Anterior cingulate cortex (tissue), 58 donors: ENCODE measurements at places on chromosomes 12 and 14.
A peak's percentile ranks its signal among the peaks of the same experiment; 100 is the strongest.

GRCh38 chr14:55438066-55438683 lies 2.2 kb downstream of the TBPL2 start:
- no peak for DNase-seq

GRCh38 chr14:68661226-68662225 lies 131.3 kb downstream of the ZFP36L1 start:
- no peak for DNase-seq

GRCh38 chr14:77040741-77041653 lies 12.5 kb upstream of the IRF2BPL start:
- no peak for DNase-seq

DNA sequence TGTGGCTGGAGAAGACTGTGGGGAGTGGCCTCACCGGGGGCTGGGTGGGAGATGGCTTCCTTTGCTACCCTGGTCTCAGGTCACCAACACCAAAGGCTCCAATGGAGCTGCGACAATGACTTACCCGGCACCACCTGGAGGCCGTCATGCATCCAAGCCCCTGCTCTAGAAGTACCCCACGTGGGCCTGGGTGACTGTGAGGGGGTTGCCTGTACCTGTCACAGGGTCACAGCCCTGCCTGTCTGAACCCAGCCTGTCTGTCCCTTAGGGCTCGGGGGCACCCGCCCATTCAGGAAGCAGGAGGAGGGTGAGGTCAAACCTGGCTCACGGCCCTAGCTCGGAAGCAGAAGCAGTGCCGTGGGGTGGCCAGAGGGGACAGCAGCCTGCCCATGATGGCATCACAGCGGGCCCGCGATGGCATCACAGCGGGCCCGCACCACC lies 18.9 kb downstream of the ABCB9 start:
- DNase-seq, result no peak

DNA sequence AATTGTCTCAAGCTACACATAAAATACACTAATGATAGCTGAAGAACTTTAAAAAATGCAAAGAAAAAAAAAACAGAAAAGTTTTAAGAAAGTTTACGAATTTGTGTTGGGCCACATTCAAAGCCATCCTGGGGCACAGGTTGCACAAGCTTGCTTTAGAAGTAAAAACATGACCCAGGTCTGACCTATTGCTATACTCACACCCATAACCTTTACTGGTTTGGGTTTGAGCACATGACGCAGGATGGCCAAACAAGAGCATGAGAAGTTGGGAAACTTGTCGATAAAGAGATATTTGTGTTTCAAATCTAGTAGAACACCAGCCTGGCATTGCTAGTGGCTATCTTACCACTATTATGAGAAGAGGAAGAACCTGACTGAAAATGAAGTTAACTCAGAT lies 143.7 kb downstream of the NOVA1 start:
- DNase-seq, result no peak

DNA sequence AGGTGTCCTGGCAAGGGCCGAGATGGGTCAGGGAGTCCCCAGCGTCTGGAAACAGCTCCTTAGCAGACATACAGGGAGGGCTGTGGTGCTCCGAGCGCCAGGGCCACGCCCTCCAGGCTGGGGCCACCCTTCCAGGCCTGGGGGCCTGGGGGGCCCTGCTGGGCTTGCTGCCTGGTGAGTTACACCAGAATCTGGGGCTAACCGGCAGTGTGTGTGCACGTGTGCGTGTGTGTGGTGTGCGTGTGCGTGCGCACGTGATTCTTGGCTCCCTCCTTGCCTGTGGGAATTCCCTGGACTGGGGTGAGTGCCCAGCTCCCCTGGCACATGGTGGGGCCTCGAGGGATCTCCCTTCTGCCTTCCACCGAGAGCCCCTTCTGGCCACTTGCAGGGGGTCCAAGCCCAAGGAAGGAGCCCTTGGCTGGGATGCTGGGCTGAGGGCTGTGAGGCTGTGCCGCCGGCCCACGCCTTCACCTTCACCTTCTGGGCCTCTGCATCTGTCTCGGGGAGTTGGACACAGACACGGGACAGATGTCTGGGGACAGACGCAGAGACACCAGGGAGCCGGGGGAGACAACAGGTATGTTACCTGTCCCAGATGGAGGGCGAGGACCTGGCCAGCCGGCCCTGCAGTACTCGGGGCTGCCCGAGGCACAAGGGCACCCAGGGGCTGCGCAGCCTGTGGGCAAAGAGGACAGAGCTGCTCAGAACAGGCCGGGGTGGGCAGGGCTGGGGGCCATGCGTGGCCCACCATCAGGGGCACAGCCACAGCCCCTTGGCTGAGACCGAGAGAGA lies 37.2 kb downstream of the BEGAIN start:
- DNase-seq, result no peak

DNA sequence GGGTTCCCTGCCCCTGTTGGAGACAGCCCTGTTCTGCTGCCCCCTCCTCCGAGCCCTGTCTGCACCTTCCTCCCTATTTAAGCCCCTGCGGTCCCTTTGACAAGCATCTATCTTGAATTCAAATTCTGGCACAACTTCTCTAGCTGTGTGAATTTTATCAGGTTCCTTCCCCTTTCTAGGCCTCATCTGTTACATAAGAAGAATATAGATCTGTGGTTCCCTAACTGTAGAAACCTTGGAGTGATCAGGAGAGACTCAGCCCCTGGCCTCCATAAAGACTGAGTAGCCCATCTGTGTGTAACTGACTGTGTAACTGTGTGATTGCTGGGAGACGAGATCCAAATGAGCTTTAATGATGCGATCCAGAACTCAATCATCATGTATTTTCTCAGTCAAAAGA lies 13.0 kb upstream of the RACGAP1 start:
- DNase-seq, result no peak

- DNase-seq, result no peak
Measured at GRCh38 chr12:58387199-58387598, 445.8 kb downstream of the ATP23 start.

DNA sequence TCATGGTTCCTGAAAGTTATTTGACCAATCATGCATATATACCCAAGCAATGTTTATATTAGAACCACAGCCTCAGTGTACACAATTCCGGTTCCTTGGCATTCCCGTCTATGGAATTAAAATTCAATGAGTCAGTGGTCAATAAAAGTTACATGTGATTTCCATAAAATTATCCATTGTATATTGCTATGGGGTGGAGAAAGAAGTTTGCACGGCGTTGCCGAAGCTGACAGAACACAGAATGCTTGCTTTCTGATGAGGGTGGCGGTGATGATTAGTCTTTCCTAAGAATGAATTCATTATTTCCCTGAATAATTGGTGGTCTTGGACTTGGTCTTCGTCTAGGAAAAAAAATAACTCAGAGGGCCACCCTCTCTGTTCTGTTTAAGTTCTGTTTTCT lies 214.1 kb downstream of the ANO2 start:
- DNase-seq, result no peak

DNA sequence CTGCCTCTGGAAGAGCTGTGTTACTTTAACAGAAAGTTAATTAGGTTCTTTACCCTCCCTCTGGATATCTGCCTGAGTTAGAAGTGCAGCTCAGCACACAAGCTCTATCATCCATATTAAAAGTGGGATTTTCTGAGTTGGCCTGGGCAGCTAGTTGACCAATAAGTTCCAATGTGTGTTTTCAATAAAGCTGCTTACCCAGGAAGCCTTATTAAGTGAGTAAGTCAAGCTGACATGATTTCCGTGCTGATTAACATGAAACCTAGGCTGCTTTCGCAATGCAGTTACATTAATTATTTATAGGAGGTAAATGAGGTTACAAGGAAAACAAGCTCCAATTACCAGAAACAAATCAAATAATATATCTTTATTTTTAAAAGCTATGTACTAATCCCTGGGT lies 4.8 kb downstream of the NEUROD4 start:
- no peak for DNase-seq

DNA sequence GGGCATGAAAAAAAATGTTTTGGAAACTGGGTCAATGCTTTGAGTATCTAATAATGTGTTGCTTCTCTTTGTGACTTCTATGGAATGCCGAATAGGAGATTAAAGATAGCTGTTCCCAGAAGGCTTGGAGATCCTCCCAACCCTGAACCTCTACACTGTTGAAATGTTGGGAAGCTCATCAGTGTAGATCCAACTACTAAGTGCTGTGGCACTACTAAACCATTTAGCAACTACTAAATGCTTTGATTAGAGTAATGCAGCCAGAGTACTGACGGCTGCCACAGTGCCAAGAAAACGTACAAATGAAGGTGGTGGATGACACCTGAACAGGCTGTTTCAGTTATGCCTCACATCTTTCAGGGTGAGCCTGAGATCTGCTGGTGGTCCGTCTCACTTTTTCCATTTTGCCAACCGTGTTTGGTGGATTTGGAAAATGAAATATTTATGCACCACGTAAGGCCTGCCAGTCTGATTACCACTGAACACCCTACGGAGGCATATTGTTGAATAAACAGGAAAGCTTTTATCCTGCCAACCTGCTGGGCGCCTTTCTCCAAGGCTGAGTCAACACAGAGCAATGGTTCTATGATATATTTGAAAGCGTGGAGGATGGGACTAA lies 938.0 kb upstream of the FLRT2 start:
- DNase-seq, result no peak

- no peak for DNase-seq
Measured at GRCh38 chr12:131266591-131267467, 313.1 kb downstream of the ADGRD1 start.

- DNase-seq, result no peak
Measured at GRCh38 chr12:10690906-10691305, 17.1 kb upstream of the STYK1 start.

- DNase-seq, result no peak
Measured at GRCh38 chr14:74964787-74965485, 9.5 kb upstream of the PGF start.

DNA sequence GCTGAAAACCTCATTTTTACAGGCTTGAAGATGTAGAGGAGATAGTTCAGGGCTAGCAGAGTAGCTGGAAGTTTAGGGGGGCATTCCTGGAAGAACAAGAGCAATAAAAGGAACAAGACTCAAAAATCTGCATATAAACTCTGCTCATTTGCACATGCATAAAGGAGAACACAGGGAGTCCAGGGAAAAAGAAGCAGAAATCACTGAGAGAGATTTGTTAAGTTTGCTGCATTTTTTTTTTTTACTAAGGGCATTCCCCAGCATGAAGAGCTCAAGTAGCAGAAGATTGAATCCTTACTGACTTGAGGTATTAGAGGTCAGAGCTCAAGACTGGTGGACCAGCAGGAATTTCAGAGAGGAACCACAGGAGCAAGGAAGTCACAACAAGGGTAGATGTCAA lies 28.2 kb upstream of the BCL11B start:
- DNase-seq, result no peak

DNA sequence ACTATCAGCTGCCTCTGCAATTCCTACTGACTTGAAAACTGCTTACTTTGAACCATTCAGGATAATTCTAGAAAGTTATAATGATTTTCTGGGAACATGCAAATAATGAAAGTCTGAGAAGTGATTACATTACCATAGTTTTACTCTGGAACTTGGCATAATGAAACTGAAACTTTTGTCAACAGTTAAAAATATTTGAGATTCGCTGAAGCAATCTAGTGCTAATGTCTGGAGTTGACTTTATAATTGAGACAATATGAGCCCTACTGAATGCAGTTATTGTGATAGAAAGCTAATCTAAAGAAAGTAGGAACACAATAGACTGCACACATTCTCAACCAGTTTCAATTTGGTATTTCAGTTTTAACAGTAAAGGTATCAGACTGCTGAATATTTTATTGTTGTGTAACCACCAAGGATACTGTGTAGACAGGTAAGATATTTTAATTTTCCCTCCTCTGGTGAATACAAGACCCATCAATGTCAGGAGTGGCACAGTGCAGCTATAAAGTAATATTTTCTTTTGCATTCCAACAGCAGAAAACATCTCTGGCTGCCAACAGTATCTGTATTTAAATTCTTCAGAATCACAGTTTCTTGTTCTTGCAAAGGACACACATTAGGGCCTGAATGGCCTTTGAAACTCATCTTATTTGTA lies 483.5 kb downstream of the ATP23 start:
- DNase-seq, result no peak

DNA sequence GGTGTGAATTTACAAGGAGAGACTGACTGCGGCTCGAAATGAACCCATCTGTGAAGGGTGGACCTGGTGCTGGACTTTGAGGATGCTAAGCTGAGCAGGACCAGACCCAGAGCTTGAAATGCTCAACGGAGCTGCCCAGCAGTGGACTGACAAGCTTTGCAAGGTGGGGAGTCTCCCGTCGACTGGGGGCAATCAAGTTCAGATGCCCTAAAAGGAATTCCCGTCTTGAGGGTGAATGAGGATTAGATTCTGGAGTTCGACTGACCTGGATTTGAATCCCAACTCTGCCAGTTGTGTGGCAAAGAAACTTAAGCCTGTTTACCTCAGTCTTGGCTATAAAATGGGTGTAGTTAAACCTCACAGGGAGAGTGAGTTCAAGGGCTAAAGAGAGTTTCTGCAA lies 204.4 kb upstream of the LHX5 start:
- no peak for DNase-seq

- peak; percentile 64 for DNase-seq
Measured at GRCh38 chr14:69685716-69686115, 74.3 kb downstream of the SUSD6 start.

DNA sequence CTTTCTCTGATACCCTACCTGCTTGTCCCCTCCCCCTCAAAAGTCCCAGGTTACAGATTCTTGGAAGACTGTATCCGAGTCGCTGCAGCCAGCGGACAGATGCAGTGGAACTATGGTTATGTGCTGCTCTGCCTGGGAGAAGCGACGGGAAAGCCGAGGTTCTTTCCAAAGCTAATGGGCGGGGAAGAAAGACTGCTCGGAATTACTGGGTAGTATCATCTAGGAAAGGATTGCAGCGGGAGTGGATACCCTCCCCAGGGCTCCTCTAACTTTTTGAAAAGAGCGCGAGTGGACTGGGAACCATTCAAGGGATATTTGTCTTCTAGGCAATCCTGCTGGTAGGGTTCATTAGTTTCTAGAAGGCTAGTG lies 1.4 kb downstream of the PTHLH start:
- no peak for DNase-seq

- DNase-seq, result no peak
Measured at GRCh38 chr12:18837025-18837424, 99.1 kb downstream of the CAPZA3 start.

GRCh38 chr12:80937391-80938238 lies at the start of gene LIN7A:
TSS of gene LIN7A (minus strand) at chr12:80937934. CDS start at chr12:80937722, 212 bp downstream.
- peak; percentile 52 for DNase-seq

- DNase-seq, result no peak
Measured at GRCh38 chr14:60085085-60085484, 6.6 kb upstream of the PCNX4 start.

DNA sequence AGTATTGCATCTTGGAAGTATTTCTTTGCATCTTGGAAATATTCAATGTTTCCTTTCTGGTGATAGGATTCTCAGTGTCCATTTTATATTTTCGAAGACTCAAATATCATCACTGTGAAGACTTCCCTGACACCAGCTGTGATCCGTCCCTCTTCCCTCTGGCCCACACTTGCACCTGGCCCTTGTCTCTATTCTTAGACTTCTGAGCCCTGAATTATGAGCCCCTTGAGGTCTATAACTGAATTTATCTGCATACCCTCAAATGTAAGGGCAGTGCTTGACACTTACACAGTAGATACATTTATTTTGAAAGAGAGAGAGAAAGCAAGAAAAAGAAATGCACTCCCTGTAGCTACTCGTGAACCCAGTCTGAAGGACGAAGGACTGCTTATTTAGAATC lies 376.7 kb downstream of the ZFP36L1 start:
- no peak for DNase-seq

- DNase-seq, result no peak
Measured at GRCh38 chr12:76236640-76237039, 111.6 kb downstream of the BBS10 start.
